ENCODE measurements at places on chromosomes 13 and 19.

DNA sequence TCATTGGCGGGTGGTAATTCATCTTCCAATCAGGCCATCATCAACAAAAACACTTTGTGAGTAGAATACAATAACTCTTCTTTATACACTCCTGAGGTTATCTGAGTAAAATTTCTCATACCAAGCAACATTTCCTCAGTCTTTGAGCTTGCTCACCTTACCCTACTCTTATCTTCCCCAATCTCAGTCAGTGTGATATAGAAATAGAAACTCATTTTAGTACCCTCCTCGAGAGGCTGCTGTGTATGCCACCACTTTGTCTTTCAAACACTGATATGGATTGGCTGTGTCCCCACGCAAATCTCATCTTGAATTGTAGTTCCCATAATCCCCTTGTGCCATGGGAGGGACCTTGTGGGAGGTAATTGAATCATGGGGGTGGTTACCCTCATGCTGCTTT lies 209.7 kb downstream of the RBM26 start:
- DNase-seq, result no peak

DNA sequence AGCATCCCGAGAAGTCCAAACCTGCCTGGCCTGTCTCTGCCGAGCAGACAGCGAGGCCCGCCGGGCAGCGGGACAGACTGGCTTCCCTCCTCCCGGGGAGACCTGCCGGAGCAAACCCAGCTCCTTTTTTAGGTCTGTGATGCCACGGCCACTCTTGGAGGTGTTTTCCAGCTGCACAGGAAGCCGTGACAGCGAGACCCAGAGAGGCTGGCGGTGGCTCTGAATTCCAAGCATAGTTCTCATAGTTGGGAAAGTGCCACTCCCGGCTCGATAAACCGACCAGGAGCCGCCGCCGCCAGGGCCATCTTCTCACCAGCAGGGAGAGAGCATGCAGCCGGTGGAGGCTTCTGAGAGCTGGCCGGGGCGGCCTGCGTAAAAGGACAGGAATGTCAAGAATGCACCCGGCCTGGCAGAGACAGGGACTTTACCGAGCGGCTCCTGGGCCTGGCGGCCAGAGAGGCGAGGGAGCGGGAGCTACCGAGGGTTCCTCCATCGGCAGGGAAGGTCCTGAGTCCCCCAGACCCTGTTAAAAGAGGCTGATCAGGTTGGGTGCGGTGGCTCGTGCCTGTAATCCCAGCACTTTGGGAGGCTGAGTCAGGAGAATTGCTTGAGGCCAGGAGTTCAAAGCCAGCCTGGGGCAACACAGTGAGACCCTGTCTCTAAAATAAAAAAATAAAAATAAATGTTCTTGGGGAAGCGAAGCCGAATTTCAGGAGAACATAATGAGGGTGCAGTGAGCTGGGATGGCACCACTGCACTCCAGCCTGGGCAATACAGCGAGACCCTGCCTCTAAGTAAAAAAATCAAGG lies 64.9 kb downstream of the GADD45B start:
- DNase-seq, result no peak

DNA sequence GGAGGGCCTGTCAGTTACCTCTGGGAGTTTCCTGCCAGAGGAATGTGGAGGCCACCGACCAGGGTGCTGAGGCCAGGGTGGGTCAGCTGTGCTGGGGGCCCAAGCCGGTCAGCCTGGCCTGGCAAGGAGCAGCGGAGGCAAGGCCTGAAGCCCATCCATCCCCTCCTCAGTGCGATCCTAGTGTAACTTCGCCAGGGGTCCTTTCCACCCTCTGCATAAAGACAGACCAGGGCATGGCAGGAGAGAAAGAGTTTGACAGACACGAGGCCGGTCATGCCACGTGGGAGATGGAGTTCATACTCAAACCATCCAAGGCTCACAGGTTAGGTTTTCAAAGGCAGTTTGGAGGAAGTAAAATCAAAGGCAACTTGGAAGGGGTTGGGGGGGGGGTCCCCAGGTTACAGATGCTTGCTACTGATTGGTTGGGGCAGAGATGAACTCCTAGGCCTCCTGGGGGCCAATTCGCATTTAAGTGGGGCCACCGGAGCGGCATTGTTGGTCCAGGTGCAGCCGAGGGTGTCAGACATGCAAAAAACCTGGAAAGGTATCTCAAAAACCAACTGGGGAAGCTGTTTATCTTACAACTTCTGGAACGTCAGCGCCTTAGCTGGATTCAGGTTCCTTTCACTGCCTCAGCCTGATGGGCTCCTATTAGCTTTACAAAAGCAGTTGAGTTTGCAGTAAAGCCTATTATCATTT lies 36.8 kb upstream of the DPRX start:
- no peak for DNase-seq

- DNase-seq, result peak; percentile 42
These were observed 16.9 kb downstream of the CERS1 start for GRCh38 chr19:18878858-18879578.

DNA sequence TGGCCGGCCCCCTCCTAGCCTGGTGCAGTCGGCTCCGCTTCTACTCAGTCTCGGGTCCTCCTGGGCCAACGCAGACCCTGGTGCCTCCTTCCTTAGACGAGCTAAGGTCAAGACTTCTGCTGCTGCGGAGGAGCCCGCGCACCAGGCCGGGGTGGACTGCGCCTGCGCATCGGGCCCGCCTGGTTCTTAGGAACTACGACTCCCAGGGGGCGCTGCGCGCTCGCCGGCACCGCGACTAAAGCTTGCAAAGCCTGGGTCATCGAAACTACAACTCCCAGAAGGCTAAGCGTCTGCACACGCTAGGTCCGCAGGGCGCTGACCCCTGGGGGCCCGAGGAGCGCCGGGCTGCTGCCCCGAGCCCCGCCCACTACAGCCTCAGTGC lies at the start of gene ZNF835:
Gene ZNF835 (minus strand): TSS at position 145 of the 382 bp plus-strand sequence. CDS start 6,559 bp downstream, outside the sequence.
- no peak for DNase-seq

DNA sequence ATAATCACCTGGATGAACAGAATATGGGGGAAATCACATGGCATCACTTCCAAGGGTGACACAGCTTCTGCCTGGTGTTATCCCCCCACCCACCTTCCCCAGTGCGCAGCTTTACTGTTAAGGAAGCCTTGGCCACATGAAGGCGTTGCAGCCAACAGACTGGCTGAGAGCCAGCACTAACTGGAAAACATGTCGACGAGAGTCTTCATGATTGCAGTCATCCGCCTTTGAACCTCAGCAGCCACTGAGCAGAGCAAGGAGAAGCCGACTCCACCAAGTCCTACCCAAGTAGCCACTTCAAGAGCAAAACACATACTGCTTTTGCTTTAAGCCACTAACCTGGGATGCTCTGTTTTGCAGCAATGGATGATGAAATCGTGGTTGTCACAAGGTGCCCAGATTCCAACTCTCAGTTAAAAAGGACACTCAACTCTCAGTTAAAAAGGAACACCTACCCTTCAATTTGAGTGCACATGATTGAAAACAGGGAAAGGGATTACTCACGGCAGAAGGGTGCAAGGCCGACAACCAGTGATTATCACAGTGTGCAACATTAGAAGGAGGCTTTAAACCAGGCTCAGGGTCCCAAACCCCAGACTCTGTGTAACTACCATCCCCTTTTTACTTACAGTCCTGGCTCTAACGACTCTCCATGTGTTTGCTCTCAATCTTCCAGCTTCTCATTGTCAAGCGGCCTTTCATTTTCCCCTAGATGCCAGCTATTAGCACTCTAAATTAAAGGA lies 149.1 kb downstream of the KLF12 start:
- no peak for DNase-seq
